ENCODE measurements at places on chromosomes 7 and 10. TPM values are rescaled to one million over a fixed set of nuclear protein-coding genes. Genes with fewer than 3 reads are reported as not detected.

DNA sequence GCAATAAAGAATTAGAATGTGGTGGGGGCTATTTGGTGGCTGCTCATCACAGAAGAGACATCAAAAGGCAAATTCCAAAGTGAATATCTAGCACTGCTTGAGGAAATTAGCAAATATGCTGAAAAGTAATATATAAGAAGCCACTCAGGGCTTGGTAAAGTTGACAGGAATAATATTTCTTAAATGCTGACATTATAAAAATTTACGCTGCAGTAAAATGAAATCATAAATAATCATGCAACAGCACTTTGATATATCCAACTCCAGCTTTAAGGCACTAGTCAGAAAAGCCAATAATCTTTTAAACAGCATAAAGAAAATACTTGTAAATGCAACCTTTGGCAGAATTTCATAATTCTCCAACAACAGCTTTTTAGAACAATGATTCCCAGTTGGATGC is 36.9 kb downstream of the DNAJC12 start:
- DNase-seq = no peak

DNA sequence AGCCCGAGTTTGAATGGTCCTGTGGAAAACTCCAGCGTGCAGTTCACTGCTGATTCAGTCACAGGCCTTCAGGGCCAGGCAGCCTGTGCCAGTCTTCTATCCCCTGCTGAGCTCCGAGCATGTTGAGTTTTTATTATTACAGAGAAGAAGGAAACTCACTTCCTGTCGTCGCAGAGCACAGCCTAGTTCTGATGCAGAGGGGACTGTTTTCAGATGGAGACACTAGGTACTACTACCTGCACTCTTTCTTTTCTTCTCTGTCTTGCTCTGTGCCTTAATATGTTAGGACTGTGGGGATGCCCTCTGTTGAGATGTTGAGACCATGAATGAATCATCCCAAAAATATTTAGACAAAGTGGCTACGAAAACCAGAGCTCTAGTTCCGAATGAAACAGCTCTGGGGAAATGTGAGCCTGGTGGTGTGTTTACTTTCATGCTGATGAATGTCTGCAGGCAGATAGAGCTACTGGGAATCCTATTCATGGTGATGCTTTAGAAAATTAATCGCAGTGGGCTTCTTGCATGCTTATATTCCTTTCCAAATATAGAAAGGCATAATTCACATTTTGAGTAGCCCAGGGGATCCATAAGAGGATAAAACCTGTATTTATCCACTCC is 29.6 kb downstream of the CASP7 start:
- peak; percentile 46 for DNase-seq

GRCh38 chr10:127934383-127934782 is 27.5 kb downstream of the PTPRE start:
- DNase-seq = no peak

- peak; percentile 4 for DNase-seq
Measured at GRCh38 chr7:78301407-78301806, 502.8 kb downstream of the PHTF2 start.

DNA sequence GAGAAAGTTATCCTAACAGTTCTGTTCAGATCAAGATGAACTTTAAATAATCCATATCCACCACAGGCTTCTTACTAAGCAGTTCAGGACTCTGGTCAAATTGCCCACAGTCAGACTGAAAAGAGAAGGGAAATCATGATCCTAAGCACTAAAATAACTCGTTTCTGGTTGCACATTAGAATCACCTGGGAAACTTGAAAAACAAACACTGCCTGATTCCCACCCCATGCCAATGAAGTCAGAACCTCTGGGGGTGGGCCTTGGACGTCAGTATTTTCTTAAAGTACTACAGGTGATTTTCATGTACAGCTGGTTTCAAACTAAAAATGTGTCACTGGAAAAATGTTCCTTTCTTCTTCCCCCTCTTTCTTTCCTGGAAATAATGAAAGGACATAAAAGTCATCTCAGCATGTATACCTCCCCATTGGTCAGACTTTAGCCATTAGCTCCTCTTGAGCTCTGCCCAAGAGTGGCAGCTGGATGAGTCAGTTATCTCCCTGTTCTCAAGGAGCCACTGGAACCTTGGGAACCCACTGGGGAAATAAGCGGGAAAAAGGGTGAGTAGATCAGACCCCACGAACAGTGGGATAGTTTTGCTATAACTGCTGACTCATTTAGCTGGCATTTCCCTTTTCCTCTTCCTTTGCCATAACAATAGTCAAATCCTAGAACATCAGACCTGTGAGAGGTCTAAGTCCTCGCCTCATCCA is 75.3 kb upstream of the IL6 start:
- peak; percentile 94 for DNase-seq

Gene INSYN2A
- not detected for total RNA-seq

GRCh38 chr10:4242561-4243035 is 457.6 kb upstream of the KLF6 start:
- DNase-seq = peak; percentile 96

- DNase-seq = no peak
Measured at GRCh38 chr10:86370006-86370585, 3.5 kb upstream of the GRID1 start.

Gene FAM237B
- total RNA-seq = not detected

- no peak for DNase-seq
Measured at GRCh38 chr10:36473122-36473521, 652.3 kb upstream of the ANKRD30A start.

DNA sequence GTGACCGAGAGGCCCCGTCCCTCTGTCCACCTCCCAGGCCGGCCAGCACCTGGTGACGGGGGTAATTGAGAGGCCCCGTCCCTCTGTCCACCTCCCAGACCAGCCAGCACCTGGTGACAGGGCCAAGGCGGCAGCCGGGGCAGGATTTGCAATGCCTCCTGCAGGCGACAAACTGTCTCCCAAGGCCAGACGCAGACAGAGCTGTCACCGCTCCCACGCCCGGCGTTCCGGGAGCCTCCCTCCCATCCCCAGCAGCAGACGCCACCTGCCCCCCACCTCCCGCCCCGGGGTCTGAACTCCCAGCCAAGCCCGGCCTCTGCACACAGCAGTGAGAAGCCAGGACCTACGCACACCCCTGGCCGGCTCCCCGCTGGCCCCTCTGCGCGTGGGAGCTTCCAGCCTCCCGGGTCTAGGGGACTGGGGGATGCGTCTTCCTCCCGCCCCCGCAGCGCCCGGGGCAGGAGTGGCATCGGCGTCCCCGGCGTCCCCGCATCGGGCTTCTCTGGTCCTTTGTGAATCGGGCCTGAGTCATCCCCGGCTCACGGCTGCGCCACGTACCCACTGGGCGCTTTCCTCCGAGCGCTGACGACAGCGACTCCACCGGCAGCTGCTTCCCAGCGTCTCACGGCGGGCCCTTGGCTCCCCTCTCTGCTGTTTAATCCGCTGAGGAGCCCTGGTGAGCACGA is 95.1 kb upstream of the DIP2C start:
- peak; percentile 54 for DNase-seq

GRCh38 chr7:65304175-65304574 is 69.5 kb upstream of the ZNF92 start:
- DNase-seq = no peak

GRCh38 chr10:78045237-78045636 is 11.6 kb downstream of the RPS24 start:
- no peak for DNase-seq

Gene CNPY1
- total RNA-seq = not detected

- peak; percentile 40 for DNase-seq
Measured at GRCh38 chr10:34768261-34768971, 46.7 kb downstream of the PARD3 start.

DNA sequence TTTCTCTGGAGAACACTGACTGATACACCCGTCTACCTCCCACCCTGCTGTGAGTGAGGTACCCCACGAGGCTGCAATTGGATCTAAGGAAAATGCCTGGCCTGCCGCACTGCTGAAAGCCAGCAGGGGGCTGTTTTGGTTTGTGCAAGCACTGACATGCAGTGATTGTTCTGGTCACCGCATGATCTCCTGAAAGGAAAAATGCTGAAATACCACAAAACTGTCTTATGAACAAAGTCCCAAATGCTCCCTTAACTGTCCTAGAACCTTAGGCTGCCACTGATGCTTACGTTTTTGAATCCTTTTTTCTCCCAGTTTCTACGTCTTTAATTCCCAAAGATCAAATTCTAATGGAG is 132.7 kb downstream of the JCAD start:
- peak; percentile 28 for DNase-seq

Gene SHH
- under 0.01 TPM for total RNA-seq

GRCh38 chr10:116182426-116182825 is 90.6 kb downstream of the GFRA1 start:
- no peak for DNase-seq

DNA sequence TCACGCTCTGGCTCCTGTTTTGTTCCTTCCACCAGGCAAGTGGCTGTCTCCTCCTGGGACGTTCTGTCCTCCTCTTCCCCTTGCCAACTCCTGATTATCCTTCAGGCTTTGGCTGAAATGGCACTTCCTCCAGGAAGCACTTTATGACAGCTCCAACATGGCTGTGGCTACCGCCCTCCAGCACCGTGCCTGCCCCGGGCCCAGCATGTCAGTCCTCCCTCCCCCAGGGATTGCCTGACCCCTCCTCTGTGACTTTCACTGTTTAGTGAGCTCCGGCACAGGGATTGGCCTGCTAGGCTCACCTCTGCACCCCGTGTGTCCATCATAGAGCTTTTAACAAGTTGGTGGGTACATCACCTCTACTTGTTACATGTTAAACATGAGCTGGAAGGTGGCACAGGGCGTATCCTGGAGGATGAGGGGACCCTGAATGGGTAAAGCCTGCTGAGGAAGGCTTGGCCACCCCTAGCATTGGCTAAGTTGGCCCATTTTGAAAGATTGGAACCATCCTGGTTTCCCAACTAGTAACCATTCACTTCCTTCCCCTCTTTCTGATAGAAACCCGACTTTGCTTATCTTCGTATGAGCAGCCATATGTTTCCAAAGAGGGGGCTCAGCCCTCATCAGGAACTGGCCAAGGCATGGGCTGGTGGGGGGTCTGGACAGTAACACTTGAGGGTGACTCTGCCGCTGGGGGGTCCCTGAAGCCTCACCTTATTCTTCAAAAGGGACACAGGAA is 10.5 kb upstream of the ADAMTS14 start:
- no peak for DNase-seq

All from lung microvascular endothelial cell (primary cell).